ENCODE measurements at places on chromosomes 11 and 22. TPM values are rescaled to one million over a fixed set of nuclear protein-coding genes. Genes with fewer than 3 reads are reported as not detected.

Gene CREB3L1
- not detected for total RNA-seq

Gene SLC22A6
- not detected for total RNA-seq

Gene MMP13
- not detected for total RNA-seq

DNA sequence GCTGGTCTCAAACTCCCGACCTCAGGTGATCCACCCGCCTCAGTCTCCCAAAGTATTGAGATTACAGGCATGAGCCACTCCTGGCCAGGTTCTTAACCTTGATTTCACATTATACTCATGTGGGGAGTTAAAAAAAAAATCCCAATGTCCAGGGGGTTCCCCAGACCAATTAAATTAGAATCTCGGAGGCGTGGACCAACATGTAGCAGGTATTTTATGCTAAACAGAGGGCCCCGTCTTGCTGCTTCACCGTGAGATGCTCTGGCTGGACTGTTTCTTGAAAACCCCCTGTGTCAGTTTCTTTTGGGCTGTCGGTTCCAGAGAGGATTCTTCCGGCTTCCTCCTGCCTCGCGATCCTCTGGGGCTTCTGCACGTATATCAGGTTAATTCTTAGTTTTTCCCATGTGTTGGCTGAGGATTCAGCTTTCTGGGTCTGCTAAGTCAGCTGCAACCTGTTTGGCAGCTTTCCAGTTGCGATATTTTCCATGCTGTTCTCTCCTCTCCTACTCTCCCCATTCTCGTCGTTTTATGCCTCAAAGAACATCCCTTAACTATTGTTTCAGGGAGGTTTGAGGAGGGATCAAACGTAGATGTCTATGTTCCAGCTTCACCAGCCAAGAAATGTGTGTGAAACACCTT is 50.6 kb upstream of the ACCSL start:
- no peak overlapping the region for H3K4me3 ChIP-seq
- peaks cover 2% of the 10 kb centered on the region for H3K36me3 ChIP-seq
- no peak overlapping the region for H3K27ac ChIP-seq

DNA sequence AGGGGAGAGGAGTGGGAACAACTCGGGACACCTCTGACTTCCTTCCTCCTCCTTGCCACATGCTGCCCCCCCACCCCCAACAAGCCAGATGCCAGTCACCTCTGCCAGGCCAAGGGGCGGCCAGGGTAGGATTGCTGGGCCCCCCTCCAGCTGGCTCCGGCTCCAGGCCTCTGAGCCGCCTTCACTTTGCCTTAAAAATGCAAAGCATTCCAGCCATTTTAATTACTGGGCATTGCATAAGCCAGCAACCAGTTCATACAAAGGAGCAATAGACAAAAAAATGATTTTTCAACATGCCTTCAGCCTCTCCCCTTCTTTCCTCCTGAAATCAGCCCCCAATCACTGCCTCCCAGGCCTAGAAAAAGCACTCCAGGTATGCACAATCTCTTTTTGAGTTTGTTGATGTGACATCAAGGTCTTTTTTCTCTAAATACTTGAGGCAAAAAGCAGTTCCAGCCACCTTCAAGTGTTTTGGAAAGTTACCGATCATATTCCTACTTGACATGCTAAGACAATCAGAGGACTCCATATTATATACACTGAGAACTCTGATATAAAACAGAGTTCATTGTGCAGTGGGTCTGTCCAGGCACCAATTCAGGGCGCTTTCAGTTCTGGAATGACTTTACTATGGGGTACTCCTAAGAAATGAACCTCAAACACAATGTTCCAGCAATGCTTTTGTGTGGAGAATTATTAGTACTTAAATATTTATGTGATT is 12.4 kb upstream of the TIMP3 start:
- H3K36me3 ChIP-seq: peaks cover 2% of the 10 kb centered on the region
- no peak overlapping the region for H3K27ac ChIP-seq
- no peaks in the 10 kb centered on the region for H3K4me1 ChIP-seq

Gene TMPRSS6
- 0.92 TPM for total RNA-seq

GRCh38 chr11:23509023-23509422 is 648.7 kb upstream of the CCDC179 start:
- no peak overlapping the region for H3K27ac ChIP-seq
- no peaks in the 10 kb centered on the region for H3K36me3 ChIP-seq
- H3K27me3 ChIP-seq: no peaks in the 10 kb centered on the region
- no peak for DNase-seq
- H3K4me1 ChIP-seq: no peaks in the 10 kb centered on the region
- H3K4me3 ChIP-seq: no peak overlapping the region

- DNase-seq: no peak
- H3K4me3 ChIP-seq: no peak overlapping the region
- H3K4me1 ChIP-seq: no peaks in the 10 kb centered on the region
- H3K27ac ChIP-seq: no peak overlapping the region
- peaks cover 5% of the 10 kb centered on the region for H3K27me3 ChIP-seq
- no peaks in the 10 kb centered on the region for H3K36me3 ChIP-seq
Measured at GRCh38 chr11:1120532-1121330, 37.0 kb upstream of the MUC5AC start.

Gene KRTAP5-2
- total RNA-seq: not detected
